Stimulated activated CD8-positive, alpha-beta memory T cell treated with anti-CD3 and anti-CD28 coated beads, Interleukin-7, amount 100 ng/mL, for 1 hour (primary cell): ENCODE measurements at places on chromosomes 6 and 20.

GRCh38 chr6:2751871-2752270 is 1.1 kb upstream of the MYLK4 start:
- DNase-seq: no peak

- DNase-seq: no peak
These were observed 9.0 kb upstream of the PLCB4 start for GRCh38 chr20:9059931-9060330.

GRCh38 chr20:47960277-47960676 is 175.0 kb upstream of the SULF2 start:
- DNase-seq: no peak

- no peak for DNase-seq
These were observed 1159.1 kb upstream of the CITED2 start for GRCh38 chr6:140533526-140533925.
